ENCODE measurements at places on chromosomes 2 and 18. TPM values are rescaled to one million over a fixed set of nuclear protein-coding genes. Genes with fewer than 3 reads are reported as not detected.

The NEB gene
- total RNA-seq, result 5.3 TPM

The GAL3ST2 gene
- total RNA-seq, result 0.25 TPM

The ZNF407 gene
- 7.1 TPM for total RNA-seq

The COL4A4 gene
- 10.5 TPM for total RNA-seq

The ATOH8 gene
- total RNA-seq, result 1.2 TPM

The RANBP2 gene
- total RNA-seq, result 68.7 TPM

The NT5DC4 gene
- not detected for total RNA-seq

The SLC9A4 gene
- not detected for total RNA-seq

The COLEC11 gene
- 87.5 TPM for total RNA-seq

The HOXD8 gene
- 11.3 TPM for total RNA-seq

The ST8SIA5 gene
- total RNA-seq, result 44.4 TPM

The TCF7L1 gene
- 4.8 TPM for total RNA-seq
